Breast epithelium (tissue), 4 donors: ENCODE measurements at places on chromosomes 7 and 10. TPM values are rescaled to one million over a fixed set of nuclear protein-coding genes. Genes with fewer than 3 reads are reported as not detected.

The MCM10 gene
- total RNA-seq, result 2.0 TPM

The MKI67 gene
- 0.29 TPM for total RNA-seq

The FBXL13 gene
- 3.3 TPM for total RNA-seq

The AGAP4 gene
- total RNA-seq, result 32.4 TPM

The OIT3 gene
- total RNA-seq, result 0.15 TPM

The ABCB1 gene
- 14.9 TPM for total RNA-seq

The FXYD4 gene
- not detected for total RNA-seq

GRCh38 chr10:33975481-33975880 is 641.0 kb upstream of the NRP1 start:
- DNase-seq, result no peak

DNA sequence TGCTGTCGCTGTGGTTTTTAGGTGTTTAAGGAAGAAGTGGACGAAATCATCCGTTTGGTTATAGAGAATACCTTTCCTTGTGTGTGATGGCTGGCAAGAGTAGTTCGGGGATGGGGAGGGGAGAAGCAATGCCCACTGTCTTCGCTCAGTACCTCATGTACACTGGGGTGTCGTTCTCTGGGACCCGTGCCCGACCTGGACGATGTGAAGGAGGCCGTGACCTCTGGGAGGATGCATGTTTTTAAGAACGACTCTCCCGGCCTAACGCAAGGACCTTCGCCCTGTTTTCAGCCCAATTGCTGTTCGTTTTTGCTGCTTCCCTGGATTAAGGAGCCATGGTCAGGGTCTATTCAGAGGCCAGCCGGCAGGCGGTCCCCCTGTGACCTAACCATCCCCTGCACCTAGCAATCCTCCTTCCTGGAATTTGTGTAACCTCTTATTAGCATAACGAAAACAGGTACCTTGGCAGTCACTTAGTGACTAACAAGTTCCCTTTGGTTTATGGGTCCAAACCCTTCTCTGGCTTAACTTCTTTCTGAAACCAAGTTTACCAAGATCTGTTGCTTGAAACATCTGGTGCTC is 1.3 kb downstream of the NFE2L3 start:
- no peak for DNase-seq

- no peak for DNase-seq
These were observed 3.6 kb downstream of the CAMK2B start for GRCh38 chr7:44321796-44322195.

GRCh38 chr7:139706837-139707236 is 71.0 kb downstream of the HIPK2 start:
- DNase-seq, result no peak

GRCh38 chr7:134820778-134821177 is 41.3 kb downstream of the CALD1 start:
- DNase-seq, result no peak

- no peak for DNase-seq
These were observed 225.2 kb upstream of the FZD1 start for GRCh38 chr7:91039033-91039432.

- DNase-seq, result no peak
These were observed 118.8 kb downstream of the IQUB start for GRCh38 chr7:123415625-123416024.

DNA sequence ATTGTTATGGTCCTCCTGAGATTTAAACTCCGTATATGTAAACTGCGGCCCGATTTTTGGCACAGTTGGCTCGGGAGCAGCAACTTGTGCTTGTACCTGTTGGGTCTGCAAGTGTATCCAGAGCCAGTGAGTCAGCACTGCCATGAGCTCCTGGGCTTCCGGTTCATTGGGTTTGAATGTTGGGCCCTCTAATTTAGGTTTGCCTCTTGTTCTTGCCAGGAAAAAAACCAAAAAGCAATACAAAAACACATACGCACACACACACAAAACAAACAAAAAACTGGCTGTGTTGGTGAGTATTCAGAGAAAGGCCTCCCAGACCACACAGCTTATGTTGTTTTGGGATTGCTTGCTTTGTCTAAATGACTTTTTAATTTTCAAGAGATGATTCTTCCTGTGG is 26.3 kb downstream of the SND1 start:
- DNase-seq, result no peak

DNA sequence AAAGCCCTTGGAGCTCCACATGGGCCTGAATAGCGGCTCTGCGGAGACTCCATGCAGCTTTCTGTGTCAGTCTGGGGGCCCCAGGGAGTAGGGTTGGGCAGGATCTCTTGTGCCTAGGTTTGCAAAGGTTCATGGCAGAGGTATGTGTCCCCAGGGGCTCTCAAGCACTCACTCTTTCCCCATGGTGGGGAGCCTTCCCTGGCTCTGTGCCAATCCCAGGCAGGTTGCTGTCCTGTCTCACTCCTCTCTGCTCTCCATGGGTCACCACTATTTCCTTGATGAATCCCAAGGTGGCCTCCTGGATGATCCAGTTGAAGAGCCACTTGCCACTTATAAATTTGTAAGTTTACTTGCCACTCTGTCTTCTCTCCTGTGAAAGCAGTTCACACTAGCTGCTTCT is 238.4 kb downstream of the CCDC7 start:
- no peak for DNase-seq

DNA sequence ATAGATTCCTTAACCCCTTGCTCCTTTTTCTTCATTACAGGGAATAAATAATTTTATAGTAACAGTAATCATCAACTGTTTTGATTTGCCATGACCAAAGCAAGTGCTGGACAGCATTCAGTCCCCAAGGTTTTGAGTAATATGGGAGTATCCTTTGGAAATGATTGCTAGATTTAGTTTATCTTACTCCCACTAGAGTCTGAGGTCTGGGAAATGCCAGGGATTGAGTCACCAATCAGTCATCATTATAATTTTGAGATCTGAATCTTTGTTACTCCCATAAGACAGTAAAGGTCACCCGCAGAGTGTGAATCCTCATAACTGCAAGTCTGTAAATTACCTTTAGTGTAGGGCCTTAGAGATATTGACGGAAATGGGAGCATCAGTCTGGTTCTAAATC is 133.7 kb upstream of the SEMA3E start:
- DNase-seq, result no peak

DNA sequence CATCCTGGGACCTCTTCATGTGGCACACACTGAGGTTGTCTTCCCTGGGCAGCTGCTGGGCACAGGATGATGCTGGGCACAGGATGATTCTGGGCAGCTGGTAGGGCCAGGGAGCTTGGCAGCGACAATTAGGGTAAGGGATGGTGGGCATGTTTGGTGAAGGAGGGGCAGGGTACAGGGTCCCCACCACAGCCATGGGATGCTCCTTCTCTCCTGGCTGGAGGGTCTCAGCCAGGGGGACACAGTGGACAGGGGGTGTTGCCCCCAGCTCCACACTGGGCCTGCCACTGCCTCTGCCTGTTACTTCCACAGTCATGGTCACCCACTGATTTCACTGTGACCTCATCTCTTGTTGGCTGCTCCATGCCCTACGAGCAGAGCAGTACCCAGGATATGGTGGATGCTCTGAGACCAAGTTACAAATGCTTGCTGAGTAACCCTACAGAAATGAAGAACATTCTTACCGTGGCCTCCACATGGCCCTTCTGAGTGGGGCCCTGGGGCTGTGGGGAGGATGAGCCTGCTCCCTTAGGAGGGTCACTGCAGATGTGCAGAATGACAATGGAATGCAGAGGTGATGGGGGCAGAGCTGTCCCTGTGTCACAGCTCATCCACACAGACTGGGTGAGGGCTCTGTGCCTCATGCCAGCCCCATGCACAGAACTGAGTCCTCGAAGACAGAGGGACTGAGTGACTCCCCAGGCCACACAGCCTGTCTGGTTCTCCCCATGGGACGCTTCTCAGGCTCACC is 28.4 kb upstream of the RET start:
- no peak for DNase-seq

DNA sequence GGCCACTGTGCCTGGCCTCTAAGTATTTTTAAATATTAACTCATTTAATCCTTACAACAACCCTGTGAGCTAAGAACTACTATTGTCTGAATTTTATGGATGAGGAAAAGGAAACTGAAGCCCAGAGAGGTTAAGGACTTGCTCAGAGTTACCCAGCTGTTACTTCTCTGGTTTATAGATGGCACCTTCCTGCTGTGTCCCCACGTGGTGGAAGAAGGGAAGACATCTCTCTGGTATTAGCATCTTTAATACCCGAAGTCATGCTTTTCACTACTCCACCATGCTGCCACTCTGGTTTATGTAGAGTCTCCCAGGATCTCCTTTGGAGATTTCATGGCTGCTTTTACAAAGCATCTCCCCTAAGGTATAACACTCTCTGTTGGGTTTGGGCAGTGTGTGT is 105.5 kb upstream of the MKLN1 start:
- no peak for DNase-seq

GRCh38 chr10:101096378-101096777 is 34.6 kb downstream of the KAZALD1 start:
- DNase-seq, result no peak
